ENCODE measurements at places on chromosomes 5 and 9.

- no peak for DNase-seq
These were observed 2.9 kb downstream of the SNX18 start for GRCh38 chr5:54520438-54520846.

- no peak for DNase-seq
These were observed 123.4 kb downstream of the SEC61B start for GRCh38 chr9:99345451-99345850.

- no peak for DNase-seq
These were observed 87.4 kb upstream of the SH3PXD2B start for GRCh38 chr5:172541773-172542136.

GRCh38 chr9:114680259-114681001 lies 1.6 kb downstream of the TEX48 start:
- no peak for DNase-seq

DNA sequence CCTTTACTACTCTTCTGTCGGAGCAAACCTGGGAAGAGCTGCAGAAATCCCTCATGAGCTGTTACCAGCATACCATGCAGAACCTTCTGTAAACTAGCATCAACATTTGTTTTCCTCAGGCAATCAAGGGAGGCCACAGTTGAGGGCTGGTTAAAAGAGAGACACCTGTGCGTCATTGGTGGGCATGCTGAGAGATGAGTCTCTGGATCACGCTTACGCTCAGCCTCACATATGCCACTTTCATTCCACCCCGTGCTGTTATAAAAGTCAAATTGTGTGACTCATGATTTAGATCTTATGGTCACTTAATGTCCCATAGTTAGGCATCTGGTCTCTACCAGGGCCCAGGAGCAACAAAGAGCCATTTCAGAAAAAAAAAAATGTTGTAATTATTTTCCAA lies 18.1 kb upstream of the ICE1 start:
- no peak for DNase-seq

- DNase-seq = no peak
These were observed 339.2 kb downstream of the ARL15 start for GRCh38 chr5:53971131-53971530.

Measured in activated naive CD4-positive, alpha-beta T cell treated with Interleukin-2 at 50 U/mL for 16 hours (primary cell).